Stimulated activated CD4-positive, alpha-beta T cell treated with anti-CD3 and anti-CD28 coated beads, Interleukin-1b, Interleukin-23, amount 100 ng/mL, for 1 hour (primary cell): ENCODE measurements at places on chromosomes 1 and 21.

DNA sequence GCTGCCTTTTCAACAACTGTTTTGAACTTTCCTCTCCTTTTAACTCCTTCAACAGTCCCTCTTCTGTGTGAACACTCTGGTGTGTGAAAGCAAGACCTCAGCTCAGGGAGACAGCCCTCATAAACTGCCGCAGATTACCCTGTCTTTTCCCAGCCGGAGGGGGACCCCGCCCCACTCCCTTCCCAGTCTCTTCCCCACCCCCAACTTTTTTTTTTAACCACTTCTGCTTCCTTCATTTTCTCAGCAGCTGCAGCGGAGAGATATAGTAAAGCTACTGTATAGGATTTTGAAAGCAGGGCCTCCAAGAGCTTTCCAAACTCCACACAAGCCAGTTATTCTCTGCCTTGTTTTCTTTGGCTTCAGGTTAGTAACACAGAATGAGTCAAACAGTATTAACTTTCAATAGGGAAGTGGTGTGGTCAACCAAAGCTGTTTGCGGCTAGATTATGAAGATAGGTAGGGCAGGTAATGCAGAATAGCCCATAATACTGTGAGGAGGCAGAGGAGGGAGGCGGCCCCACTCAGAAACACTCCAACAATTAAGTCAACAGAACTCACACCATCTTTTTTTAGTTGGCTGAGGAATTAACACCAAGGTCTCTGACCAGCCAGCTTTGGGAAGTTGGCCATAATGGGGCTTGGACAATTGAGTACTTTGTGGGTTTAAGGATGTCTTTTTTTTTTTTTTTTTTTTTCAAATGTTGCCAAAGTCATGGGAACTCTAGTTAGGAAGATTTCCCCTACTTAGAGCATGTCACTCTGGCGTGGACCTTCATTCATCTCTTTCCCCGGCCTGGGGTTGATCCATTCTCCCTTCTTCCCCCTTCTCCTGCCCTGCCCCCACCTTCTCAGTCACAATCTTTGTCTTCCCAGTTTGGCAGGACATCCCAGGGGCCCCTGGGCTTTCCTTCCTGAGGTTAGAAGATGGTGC, 177.0 kb downstream of the CLIC6 start:
- no peak for DNase-seq

DNA sequence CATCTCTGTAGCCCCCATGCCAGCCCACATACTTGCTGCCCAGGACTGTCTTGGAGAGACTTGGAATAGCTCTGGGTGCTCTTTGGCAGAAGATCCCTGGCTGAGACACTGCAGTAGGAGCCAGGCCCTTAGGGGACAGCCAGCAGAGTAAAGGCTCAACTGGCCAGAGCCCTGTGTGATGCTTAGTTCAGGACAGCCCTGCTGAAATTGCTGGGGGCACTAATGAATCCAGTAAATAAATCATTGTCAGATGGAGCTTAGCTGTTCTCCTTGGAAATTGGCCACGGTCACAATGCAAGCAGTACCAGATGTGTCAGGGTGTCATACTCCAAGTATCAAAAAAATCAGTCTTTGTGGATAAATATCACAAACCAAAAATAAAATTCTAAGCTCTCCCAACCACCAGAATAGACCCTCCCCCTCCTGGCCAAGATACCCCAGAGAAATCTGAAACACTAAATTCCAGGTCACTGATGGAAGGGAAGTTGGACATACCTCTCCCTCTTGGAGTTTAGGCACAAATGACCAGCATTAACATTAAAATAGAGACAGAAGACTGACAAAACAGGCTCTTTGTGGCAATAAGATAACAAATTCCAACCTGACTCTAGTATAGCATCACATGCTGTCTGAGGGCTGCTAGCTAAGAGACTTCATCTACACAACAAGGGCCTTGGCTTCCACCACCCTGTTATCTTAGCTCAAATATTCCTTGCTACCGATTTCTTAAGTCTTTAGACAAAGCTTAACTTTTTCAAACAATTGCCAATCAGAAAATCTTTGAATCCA, 83.2 kb upstream of the DNAH14 start:
- DNase-seq, result no peak

DNA sequence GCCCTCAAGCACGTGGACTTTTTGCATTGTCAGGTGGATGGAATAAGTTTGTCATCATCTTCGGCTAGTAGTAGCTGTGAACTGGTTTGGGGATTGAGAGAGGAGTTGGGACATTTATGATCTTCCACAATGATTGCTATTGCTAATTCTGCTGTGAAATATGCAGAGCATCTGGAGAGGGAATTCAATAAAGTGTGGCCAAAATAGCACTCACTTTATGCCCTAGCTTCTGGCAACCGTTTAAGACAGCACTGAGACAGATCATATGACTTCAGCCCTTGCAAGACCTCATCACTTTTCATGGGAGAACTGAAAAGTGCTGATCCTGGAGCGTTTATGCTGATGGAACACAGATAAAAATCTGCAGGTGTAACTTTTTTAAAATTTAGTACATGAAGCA, 360.8 kb downstream of the GPATCH2 start:
- DNase-seq, result no peak

GRCh38 chr1:53090227-53091147, 28.5 kb downstream of the PODN start:
- DNase-seq, result no peak

DNA sequence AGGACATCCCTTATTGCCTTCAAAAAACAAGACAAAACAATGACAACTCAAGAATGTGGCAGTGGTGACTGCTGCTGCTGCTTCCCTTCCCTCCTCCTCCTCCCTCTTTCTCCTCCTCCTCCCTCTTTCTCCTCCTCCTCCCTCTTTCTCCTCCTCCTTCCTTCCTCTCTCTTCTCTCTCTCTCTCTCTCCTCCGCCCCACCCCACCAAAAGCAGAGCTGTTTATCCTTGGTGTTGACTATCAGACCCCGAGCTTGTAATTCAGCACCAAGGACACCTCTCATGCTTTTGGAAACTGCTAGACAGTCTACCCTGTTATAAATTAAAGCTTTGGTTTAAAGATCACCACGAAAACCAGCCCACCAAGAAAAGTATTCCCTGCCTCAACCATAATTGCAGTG, 72.4 kb upstream of the IFNAR2 start:
- no peak for DNase-seq

- DNase-seq, result no peak
Measured at GRCh38 chr1:169546087-169546995, 39.9 kb downstream of the F5 start.

GRCh38 chr1:110482662-110483307, 31.8 kb downstream of the PROK1 start:
- no peak for DNase-seq

DNA sequence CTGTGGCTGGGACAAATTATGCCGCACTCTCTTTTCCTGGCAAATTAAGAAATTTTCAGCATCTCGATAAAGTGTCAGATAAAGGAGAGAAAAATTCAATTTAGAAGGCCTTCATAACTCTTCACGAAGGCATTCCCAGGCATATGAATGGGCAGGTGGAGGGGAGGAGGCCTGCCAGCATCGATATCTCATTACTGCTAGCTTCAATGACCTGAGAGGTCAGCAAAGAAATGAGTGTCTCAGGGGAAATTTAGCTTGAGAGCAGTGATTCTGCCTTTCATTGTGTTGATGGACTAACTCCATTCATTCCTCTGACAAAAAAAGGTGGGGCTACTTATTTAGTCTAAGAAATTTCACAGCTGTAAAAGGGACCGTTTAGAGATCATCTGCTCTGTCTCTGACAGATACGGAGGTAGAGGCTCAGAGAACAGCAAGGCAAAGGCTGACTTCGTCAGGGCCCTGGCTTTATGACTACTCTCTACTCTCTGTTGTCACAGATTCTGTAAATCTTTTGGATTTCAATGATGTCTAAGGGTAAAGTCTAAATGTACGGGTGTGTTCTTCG, 212.0 kb upstream of the BEND5 start:
- DNase-seq, result no peak

- DNase-seq, result no peak
Measured at GRCh38 chr21:29148530-29148929, 18.1 kb downstream of the MAP3K7CL start.

GRCh38 chr1:32828341-32828740, 10.9 kb downstream of the S100PBP start:
- DNase-seq, result no peak

DNA sequence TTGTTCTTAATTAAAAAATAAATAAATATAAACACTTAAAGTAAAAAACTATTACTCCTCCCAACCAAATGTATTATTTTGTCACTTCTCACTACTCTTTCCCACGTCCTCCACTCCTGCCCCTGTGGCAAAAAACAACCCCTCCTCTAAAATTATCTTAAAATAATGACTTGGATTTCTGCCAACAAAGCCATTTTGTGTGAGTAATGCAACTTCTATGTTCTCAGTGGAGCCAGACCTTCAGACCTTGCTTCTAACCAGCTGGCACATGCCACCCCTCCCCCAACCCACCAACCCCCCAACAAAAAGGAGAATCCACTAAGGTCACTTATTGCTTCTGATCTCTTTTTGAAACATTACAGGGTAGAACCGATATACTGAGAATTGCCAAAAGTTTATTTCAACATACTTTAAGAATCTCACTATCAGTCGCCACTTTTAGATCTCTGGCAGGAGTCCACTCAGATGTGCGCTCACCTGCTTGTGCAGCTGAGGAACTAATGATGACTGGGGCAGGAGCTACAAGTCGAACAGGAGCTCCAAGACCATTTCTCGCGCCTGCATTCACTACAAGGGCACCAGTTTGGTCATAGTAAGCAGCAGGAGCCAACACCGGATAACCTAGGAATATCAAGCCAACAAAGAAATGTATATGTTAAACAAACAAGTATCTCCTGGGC, 58.3 kb upstream of the SDC3 start:
- no peak for DNase-seq

- DNase-seq, result no peak
Measured at GRCh38 chr21:27580276-27580675, 613.4 kb upstream of the ADAMTS5 start.

DNA sequence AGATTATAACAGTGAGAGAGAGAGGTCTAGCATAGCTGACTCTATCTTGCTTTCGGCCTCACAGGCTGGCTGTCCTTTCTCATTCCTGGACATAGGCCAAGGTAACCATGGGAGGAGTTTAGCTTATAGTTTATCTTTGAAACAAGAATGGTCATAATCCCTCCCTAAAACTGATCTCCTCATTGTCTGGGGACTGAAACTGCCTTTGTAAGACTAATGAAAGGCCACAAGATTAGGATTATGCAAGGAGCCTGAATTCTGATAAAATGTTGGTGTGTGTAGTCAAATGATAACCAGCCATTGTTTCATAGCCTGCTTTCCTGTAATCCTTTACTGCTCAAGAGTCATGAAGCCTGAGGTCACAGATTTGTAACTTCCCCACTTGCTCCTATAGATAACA, 131.9 kb upstream of the LYPLAL1 start:
- DNase-seq, result no peak

DNA sequence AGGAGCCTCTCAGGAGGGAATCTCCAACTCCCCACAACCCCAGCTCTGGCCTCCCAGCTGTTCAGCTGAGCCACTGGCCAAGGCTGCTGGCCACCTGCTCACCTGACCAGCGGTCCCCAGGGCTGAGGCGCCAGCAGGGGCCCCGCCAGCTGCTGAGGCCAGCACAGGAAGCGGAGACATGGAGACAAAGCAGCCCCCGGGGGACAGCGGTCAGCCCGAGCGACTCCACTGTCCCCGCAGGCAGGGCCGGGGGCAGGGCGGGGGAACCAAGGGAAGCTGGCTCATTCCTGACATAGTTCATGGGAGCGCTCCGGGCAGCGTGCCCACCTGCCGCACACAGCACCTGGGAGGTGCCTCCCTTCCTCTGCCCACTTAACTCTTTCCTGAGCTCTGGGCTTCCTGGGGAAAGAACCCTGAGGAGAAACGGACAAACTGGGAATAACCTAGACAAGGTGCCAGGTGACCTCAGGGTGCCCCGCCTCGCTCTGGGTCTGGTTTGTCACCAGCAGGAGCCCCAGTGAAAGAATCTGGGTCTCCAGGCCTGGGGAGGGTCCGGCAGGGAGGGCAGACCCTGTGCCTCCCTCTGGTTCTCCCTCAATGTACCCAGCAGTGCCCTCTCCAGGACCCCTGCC, 10.7 kb downstream of the EPHA2 start:
- DNase-seq, result no peak

- no peak for DNase-seq
Measured at GRCh38 chr1:205715628-205716027, 34.4 kb downstream of the NUCKS1 start.

GRCh38 chr1:42847111-42847595, 740 bp downstream of the ZNF691 start:
- no peak for DNase-seq

DNA sequence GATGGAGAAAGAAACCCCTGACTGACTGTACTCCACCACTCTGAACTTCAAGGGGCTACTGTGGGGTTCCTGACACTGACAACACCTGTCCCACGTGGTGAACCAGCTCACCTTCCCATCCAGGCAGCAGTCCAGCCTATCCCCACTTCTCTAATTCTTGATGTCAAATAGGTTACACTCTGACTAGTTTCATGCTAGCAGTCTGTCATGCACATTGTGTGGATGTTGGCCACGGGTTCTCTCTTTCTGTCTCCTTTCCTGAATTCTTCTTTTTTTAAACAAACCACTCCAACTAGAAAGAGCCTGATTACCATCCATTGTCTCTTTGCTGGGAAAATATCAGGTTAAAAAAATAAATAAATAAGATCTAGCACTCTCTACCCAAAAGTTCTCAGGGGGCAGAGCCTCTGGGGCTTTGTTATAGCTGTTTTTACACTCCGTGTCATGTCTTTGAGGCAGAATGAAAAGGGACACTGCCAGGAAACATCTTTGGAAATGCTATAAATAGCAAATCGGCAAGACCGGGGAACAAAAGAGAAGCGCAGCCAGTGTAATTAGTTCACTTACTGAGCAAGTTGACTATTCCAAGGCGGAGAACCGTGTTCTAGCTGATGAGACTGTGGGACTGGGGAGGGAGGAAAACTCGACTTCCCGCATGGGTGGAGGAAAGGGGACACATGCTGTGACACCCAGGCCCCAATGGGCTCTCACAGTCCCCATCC, 356.1 kb downstream of the OMA1 start:
- DNase-seq, result no peak

DNA sequence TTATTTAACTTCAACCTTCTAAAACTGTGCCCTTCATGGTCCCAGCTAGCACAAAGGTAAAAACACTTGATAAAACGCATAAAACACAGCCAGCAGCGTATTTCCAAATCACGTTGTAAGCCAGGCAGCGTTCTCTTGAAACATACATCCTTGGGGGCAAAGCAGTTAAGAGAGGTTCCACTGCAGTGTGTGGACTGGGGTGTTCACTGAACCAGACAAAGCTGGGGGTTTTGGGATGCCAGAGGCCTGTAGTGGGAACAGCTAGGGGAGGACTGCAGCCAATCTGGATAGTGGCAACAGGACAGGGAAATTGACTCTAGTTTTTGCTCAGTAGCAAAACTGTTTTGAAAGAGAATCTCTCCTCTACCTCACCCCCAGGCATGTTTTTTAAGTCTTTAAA, 21.5 kb upstream of the ATP5PO start:
- no peak for DNase-seq

DNA sequence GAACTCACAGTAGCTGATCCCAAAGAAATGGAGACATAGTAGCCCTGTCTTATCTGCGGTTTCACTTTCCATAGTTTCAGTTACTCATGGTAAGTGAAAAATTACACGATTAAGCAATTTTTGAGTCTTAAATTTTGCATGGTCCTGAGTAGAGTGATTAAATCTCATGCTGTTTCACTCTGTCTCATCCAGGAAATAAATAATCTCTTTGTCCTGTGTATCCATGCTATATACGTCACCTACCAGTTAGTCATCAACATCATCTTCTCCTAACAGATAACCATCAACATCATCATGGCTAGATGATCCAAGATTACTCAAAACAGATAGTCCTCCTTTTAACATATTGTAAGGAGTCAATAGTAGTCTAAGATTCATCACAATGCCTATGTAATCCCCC, 1589.3 kb downstream of the BRINP3 start:
- DNase-seq, result no peak
